ENCODE measurements at places on chromosomes 16 and 17.

GRCh38 chr17:40633871-40634270, 13.7 kb downstream of the SMARCE1 start:
- DNase-seq: no peak

GRCh38 chr17:6305613-6306360, 129.1 kb downstream of the AIPL1 start:
- no peak for DNase-seq

DNA sequence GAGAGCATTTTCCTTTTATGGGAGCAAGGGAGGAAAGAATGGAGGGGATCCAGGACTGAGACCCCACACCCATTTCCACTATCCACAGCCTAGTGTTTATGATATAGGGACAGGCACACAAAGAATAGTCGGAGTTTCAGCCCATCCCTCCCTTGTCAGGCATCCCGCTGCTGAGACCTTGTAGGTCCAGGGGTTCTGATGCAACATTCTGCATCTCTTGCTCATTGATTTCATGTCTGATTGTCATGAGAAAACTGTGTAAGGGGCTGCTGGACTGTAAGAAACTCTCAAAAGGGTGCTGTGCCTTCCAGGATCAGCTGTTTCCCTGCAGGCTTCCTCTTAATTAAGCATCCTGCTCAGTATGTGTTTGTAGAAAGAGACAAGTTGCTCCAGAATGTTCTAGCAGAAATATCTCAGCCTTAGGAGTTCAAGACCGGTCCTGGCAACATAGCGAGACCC, 5.3 kb upstream of the POLR3E start:
- no peak for DNase-seq

GRCh38 chr16:66903544-66904427, 14.9 kb downstream of the CDH16 start:
- no peak for DNase-seq

DNA sequence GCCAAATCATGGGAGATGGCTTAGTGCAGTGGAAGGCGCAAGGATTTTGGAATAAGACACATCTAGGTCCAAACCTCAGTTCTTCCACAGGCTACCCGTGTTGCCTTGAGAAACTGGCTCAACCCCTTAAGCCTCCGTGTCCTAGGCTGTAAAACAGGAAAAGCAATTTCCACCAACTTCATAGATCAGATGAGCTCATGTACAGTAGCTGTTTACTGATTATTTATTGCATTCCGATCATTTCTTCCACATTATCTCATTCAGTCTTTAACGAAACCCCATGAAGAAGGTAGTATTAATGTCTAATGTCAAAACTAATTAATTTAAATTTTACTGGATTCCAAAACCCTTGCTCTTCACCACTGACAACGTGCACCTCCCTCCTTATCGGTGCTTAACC, 231.6 kb downstream of the GRIN2A start:
- DNase-seq: no peak

DNA sequence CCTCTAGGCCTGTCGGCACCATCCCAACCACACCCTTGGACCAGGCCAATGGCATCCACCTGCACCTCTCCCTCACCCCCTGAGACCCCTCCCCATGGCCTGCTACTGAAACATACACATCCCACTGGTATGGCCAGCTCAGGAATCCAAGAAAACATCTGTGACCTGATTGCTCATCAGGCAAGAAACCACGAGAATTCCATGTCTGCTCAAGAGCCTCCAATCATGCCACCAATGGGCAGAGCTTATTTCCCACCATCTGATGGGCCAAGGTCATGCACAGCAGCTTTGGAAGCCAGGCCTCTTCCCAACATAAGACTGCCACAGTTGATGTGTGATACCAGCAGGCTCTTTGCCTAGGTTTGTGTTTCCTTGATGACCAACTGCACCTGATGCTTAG, 190.1 kb downstream of the C16orf78 start:
- DNase-seq: no peak

GRCh38 chr17:7887038-7887481, 1.5 kb upstream of the CHD3 start:
- no peak for DNase-seq

GRCh38 chr17:15175356-15175755, 89.8 kb downstream of the PMP22 start:
- DNase-seq: no peak

DNA sequence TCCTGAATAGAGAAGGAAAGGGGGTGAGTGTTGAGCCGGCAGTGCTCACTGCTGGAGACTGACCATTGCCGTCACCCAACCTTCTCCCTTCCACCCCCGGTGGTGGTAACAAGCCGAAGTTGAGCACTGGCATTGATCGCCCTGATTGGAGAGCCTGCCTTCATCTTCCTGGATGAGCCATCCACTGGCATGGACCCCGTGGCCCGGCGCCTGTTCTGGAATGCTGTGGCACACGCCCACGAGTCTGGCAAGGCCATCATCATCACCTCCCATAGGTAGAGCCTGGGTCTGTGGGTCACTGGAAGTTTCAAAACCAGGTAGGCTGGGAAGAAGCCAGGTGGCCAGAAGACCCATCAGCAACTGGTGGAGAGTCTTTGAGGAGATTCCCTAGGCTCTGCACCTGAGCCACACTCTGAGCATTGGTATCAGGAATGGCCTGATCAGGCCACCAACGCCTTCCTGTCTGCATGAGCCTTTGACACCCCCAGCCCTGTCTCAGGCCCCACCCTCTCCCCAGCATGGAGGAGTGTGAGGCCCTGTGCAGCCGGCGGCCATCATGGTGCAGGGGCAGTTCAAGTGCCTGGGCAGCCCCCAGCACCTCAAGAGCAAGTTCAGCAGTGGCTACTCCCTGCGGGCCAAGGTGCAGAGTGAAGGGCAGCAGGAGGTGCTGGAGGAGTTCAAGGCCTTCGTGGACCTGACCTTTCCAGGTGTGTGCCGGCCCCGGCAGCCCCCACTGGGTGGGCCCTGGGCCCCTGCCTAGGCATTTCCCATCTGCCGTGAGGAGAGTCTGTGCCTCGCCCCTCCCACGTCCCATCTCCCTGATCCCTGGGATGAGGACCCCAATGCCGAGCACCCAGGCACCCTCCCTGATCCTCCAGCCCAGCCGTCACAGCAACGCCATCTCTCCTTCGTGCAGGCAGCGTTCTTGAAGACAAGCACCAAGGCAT, 4.9 kb upstream of the CCNF start:
- DNase-seq: no peak

GRCh38 chr16:64455275-64455674, 666.6 kb downstream of the CDH11 start:
- no peak for DNase-seq

- DNase-seq: no peak
Measured at GRCh38 chr16:28542646-28543045, 3.9 kb upstream of the NUPR1 start.

GRCh38 chr16:77468831-77469230, 34.0 kb upstream of the ADAMTS18 start:
- DNase-seq: no peak

DNA sequence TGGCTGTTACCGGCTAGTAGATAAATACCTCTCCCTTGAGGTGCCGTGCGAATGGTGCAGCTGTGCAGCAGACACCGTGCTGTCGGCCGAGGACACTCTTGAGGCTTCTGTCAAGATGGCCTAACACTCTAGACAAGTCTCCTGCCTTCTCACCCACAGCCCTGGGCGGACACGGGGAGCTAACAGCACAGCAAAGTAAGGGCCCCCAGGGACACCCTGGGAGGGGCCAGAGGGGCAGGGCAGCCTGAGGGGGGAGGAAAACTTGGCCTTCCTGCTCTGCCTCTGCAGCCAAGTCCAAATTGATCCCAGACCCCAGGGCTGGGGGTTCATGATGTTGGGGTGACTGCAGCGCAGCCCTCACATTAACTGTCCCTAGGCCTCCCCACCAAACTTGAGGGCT, 210.2 kb downstream of the RPTOR start:
- no peak for DNase-seq

DNA sequence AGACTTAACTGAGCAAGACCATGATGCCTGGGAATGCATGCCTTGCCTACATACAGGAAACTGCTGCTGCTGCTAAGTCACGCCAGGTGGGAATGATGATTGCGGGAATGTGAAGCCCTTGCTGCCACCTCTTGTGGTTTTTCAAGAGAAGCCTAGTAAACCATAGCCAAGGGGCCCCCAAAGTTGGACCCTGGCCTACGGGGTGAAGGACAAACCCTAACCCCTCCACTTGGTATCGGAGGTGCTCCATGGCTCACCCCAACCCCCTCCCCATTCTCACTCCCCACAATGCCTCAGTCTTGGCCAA, 233.9 kb downstream of the ZNF423 start:
- DNase-seq: no peak

- DNase-seq: no peak
Measured at GRCh38 chr17:51667706-51668083, 407.3 kb downstream of the UTP18 start.

- peak; percentile 78 for DNase-seq
Measured at GRCh38 chr16:75471723-75472633, 7.5 kb upstream of the TMEM170A start.

- no peak for DNase-seq
Measured at GRCh38 chr16:69293401-69293800, 17.7 kb upstream of the VPS4A start.

- DNase-seq: no peak
Measured at GRCh38 chr16:50530277-50531236, 17.6 kb upstream of the NKD1 start.

- DNase-seq: no peak
Measured at GRCh38 chr16:48446534-48446920, 61.3 kb upstream of the SIAH1 start.

GRCh38 chr17:73513426-73513825, 130.8 kb downstream of the SDK2 start:
- no peak for DNase-seq

GRCh38 chr17:60573236-60574051, 26.5 kb upstream of the PPM1D start:
- peak; percentile 22 for DNase-seq

- no peak for DNase-seq
Measured at GRCh38 chr16:85498607-85499006, 114.5 kb upstream of the GSE1 start.

DNA sequence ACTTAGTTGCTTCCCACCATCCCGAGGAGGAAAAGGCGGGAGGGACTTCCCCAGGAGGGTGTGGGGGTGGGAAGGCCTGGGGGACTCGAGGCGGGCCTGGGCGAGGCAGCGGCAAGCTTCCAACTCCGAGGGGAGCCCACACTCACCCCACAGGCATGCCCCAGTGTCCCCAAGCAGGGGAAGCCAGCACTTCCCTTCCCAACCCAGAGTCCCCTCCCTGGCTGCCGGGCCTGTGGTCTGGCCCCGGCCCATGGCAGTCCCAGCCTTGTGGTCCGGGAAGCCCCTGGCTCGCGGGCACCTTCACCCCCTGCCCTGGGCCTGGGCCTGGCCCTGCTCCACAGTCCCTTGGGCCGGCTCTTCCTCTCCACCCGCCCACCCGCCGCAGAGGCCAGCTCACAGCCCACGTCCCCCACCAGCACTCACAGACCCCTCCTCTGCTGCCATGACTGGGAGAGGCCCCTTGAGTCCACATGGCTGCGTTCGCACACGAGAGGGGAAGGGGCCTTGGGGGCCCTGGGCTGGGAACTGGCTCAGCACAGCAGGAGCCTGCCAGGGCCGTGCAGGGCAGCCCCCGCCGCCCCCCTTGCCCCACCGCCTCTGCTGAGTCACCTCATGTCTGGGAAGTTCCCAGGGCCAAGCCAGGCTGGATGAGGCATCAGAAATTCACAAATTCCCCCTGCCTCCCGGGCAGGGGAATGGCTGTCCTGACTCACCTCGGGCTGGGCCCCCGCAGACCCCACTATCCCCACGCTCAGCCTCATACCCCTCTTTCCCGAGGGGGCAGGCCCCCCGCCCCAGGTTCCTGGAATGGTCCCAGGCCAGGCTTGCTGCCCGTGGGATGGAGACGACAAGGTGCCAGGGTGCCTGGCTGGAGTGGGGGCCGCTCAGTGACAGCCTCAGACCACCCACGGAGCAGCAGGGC, 27.8 kb downstream of the BAHCC1 start:
- peak; percentile 85 for DNase-seq

GRCh38 chr16:80500961-80501525, 39.8 kb upstream of the DYNLRB2 start:
- no peak for DNase-seq

GRCh38 chr17:216625-217024, 35.2 kb upstream of the DOC2B start:
- no peak for DNase-seq

- no peak for DNase-seq
Measured at GRCh38 chr17:66737524-66737923, 97.4 kb upstream of the CACNG5 start.

- DNase-seq: no peak
Measured at GRCh38 chr17:17146786-17147406, 59.2 kb downstream of the PLD6 start.

- no peak for DNase-seq
Measured at GRCh38 chr16:69106491-69107315, 1.2 kb downstream of the HAS3 start.

GRCh38 chr16:6229186-6229585, 1103.5 kb upstream of the RBFOX1 start:
- no peak for DNase-seq

- DNase-seq: no peak
Measured at GRCh38 chr17:44804302-44805089, 25.6 kb downstream of the GJC1 start.

- DNase-seq: no peak
Measured at GRCh38 chr16:1330931-1331711, 2.3 kb upstream of the BAIAP3 start.

- no peak for DNase-seq
Measured at GRCh38 chr17:20218272-20218671, 209.1 kb downstream of the SPECC1 start.

DNA sequence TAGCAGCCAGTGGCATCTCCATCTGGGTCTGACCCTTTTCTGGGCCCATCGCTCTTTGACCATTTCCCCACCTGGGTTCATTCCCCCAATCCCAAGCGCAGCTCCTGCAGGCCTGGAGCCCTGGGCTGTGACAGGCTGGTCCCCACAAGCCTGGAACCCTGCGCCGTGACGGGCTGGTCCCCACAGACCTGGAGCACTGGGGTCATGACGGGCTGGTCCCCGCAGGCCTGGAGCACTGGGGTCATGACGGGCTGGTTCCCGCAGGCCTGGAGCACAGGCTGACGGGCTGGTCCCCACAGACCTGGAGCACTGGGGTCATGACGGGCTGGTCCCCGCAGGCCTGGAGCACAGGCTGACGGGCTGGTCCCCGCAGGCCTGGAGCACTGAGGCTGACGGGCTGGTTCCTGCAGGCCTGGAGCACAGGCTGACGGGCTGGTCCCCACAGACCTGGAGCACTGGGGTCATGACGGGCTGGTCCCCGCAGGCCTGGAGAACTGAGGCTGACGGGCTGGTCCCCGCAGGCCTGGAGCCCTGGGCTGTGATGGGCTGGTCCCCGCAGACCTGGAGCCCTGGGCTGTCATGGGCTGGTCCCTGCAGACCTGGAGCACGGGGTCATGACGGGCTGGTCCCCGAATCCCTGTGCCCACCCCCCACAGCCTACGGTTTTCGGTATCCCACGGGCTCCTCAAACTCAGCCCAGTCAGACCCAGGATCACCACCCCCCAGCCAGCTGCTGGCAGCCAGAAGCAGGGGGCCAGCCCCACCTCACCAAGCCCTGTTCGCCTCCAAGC, 16.6 kb downstream of the TMC6 start:
- DNase-seq: no peak

DNA sequence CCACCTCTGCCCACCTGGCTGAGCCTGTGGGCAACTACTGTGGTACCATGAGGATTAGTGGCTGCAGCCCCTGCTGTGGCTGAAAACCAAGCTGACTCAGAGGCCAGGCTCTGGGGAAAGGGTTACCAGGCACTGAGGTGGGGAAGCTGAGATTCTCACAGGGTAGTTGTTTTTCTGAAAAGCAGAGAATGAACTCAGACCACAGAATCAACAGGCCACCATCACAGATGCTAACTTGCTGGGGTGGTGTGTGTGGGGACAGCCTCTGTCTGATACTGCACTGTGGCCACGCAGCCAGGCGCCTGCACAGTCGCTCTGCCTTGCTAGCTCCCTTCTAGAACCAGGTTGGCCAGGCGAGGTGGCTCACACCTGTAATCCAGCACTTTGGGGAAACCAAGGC, 28.8 kb downstream of the NPLOC4 start:
- no peak for DNase-seq
